ENCODE measurements at places on chromosomes 1 and 21.

DNA sequence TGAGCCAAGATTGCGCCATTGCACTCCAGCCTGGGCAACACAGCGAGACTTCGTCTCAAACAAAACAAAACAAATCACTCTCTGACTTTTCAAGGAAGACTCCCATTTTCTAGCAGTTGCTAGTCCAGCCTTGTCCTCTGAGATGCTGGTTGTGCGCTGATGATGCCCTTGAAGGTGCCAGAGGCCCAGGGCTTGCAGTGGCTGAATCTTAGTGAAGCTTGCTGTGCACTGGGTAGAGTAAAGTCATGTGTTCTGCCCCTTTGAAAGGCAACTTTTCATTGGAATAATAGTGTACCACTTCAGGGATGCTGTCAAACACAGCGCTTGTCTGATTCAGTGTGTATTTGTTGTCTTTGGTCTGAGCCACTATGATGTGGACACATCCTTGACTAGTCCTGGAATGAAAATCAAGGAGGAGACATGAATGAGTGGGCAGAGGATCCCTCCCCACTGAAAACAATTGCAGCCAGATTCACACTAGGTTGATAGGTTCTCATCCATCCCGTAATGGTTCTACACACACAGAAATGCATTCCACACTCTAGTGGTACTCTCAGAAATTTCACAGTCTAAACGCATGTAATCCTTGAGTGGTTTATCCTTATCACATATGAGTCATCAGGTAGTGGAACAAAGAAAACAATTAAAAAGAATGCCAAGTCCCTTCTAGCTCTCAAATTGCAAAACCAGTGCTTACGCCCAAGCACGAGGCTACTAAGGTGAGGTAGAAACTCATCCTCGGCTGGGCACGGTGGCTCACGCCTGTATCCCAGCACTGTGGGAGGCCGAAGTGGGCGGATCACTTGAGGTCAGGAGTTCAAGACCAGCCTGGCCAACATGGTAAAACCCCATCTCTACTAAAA lies 17.8 kb upstream of the TDRD10 start:
- DNase-seq = no peak

DNA sequence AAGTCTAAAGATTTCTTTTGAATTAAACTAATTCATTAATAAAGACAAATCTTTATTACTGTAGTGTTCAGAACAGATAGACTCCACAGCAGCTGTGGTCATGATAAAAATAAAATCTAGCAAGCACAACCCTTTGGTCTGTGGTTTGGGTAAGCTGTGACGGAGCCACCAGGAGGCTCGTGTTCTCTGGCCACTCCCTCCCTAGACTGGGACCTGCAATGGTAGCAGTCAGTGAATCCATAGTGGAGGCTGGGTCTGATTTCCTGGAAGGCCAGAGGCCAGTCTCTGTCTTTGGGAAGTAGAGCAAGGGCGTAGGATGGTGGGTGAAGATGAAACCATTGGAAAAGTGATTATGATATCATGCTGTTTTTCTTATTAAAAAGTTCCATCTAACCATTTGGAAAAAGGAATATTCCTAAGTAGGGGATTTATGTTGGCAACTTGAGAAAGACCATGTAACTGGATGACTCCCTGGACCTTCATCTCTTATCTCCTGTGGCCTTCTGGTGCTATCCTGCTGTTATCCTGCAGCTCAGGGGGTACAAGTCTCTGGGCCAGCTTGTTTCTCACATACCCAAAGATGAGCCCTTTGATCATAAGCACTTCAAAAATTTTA lies 39.0 kb downstream of the TENT5C start:
- DNase-seq = no peak

- no peak for DNase-seq
Measured at GRCh38 chr1:110163591-110163990, 13.3 kb downstream of the SLC6A17 start.

- DNase-seq = no peak
Measured at GRCh38 chr1:61742620-61743430, 545 bp downstream of the PATJ start.

DNA sequence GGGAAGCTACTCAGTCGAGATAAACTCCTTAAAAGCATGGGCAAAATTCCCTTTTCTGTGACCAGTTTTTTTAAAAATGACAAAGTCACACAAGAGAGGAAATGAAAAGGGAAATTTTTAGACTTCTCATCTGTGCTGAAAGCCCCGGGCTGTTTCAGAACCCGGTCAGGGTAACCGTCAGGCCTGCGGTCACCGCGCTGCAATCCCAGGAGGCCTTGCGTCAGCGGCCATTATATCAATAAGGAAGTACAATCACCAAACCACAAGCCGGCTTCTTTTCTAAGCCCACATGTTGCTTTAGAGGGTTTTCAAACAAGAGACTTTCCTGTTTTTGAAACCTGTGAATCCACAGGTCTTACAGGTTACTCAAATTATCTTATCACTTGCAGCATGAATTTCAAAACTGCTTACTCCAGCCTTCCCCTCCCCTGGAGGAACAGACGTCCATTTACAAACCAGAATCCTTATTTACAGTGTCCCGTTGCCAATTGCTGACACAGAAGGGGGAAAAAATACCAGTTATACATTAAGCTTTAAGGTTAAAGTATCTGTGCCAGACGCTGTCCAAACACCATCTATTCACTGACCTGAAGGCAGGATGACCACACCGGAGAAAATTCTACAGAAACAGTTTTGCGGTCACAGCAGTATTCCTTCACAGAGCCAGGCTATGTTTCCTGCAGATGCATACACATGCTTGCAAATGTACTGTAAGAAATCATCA lies 165.3 kb downstream of the TOMM20 start:
- no peak for DNase-seq

GRCh38 chr1:154379301-154379700 lies 25.8 kb upstream of the IL6R start:
- no peak for DNase-seq

- no peak for DNase-seq
Measured at GRCh38 chr21:39444421-39445180, 977 bp downstream of the LCA5L start.

- DNase-seq = no peak
Measured at GRCh38 chr1:213622365-213623063, 365.3 kb upstream of the PROX1 start.

DNA sequence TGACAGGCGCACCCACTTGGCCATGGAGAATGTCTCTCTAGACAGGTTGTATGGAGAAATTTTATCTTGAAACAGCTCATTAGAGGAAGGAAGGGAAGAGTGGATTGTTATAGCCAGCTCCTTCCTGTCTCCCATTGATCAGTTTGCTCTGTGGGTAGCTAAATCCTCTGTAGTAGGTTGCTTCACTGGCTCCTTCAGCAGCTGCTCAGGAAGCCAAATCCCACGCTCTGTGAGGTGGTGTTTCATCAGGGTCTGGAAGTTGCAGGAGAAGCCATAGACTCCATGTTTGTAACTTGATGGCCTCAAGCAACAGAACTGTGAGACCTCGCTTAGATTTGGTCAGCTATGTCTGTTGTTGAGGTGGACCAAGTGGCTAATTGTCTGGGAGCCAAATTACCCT lies 6.8 kb upstream of the NFYC start:
- no peak for DNase-seq

- DNase-seq = no peak
Measured at GRCh38 chr1:22428672-22429071, 23.0 kb upstream of the ZBTB40 start.

DNA sequence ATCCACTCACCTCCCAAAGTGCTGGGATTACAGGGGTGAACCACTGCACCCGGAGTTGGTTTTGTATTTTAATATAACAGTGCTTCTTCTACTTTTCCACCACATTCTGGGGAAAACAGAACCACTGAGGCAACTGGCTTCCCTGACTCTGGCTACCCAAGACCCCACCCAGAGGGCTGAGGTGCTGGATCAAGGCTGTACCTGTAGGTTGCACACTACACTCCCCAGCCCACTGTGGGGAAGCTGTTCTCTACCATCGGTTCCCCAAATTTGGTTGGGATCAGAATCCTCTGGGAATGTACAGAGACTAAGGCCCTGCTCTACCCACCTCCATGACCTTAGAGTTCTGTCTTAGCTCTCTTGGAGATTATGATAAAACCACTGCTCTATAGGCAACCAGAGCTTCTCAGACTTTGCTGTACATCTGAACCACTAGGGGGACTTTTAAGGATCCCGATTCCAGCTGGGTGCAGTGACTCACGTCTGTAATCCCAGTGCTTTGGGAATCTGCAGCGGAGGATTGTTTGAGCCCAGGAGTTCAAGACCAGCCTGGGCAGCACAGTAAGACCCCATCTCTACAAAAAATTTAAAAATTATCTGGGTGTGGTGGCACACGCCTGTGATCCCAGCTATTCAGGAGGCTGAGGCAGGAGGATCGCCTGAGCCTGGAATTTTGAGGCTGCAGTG lies 51.6 kb downstream of the GNG4 start:
- no peak for DNase-seq

DNA sequence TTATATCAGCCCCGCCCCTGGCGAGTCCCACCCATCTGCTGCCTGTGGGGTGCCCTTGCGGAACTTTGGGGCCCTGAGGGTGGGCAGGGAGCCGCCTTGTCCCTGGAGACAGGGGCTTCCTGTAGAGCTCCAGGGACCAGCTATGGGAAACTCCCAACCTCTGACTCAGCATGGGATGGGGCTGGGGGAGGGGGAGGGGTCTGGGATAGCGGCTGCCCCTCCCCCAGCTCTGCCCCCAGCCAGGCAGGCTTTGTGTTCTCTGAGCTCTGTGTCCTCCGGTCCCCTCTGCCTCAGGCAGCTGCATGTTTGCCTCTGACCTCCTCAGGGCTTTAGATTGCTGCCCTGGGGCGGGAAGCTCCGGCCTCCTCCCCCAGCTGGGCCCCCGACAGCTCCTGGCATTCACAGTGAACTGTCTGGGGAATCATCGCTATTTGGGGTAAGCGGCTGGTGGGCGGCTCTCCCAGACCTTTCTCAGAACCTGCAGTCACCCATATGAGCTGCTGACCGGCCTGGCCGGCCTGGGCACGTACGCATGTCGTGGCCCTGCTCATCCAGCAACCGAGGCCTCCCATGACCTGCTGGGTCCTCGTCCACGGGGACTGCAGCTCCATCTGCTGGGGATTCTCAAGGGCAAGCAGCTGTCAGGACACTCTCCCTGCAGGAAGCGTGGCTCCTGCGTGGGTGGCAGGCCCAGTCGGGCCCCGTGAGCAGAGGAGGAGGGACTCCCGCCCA lies 17.1 kb downstream of the ARHGEF16 start:
- DNase-seq = no peak

- DNase-seq = no peak
Measured at GRCh38 chr1:23546897-23547584, 12.3 kb downstream of the ID3 start.

- DNase-seq = no peak
Measured at GRCh38 chr1:89770391-89770790, 50.4 kb upstream of the LRRC8D start.

DNA sequence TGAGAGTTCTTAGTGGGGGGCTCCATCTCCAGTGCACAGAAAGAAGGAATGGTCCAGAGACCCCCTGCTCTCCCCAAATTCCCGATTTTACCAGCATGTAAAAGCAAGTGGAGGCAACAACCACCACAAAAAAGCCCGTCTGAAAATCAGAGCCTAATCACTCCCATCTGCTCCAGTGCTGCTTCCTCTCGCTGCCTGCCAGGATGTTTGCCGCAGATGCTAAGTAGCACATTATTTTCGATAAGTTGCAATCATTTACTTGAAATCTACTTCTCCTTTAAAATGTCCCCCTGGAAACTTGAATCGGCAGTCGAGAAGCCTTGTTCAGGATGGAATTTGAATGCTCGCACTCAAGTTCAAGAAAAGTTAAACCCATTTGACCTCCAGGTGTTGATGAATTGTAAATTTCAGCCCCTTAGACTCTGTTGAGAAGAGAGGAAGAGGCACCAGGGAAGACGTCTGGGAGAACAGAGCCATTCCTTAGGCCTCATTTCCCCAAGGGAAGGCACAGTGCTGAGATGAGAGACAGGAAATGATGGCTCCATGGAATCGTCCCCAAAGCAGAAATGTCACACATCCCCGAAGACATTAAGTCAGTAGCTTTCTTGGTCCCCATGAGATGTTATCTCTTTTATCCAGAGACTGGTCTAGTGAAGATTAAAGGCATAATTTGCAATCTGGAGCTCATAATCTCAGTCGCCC lies 221.3 kb downstream of the PBX1 start:
- DNase-seq = no peak

- no peak for DNase-seq
Measured at GRCh38 chr1:226738995-226739695, at the start of gene ITPKB. Gene ITPKB (minus strand): TSS chr1:226739282. CDS start chr1:226737458, 1,824 bp downstream.

- no peak for DNase-seq
Measured at GRCh38 chr1:19220991-19221390, 10.9 kb upstream of the UBR4 start.

GRCh38 chr1:153357076-153357852 lies 390 bp upstream of the S100A9 start:
- no peak for DNase-seq

DNA sequence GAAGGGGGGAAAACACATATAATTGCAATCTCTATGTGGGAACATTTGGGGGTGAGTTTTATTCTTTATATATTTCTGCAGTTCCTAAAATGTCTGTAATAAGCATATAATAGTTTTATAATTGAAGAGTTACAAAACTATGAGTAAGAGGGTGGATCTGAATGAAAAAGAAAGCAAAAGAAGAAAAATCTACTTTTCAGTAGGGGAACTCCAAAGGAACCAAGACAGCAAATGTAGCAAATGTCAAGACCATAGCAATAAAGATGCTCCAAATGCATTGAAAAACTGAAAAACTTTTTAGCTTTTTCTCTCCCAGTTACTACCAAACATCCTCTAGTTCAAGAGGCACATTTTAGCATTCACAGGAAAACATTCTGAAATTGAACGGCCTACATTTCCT lies 434.8 kb downstream of the LMO4 start:
- DNase-seq = no peak

DNA sequence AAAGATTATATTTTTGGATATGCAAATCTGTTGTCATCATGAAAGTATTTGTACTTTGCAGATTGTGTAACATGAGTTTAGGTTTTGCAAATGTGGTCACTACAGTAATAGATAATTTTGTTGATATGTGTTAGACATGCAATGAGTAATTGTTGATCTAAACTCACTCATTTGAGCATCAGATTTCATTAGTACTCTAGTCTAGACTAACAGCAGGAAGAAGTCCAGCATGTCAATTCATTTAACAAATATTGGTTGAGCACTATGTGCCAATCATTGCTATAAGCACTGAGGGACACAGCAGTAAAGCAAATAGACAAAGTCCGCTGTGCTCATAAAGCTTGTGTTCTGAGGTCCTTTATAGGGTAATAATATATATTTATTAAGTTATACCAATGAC lies 350.0 kb downstream of the USP25 start:
- no peak for DNase-seq

GRCh38 chr21:41641821-41642701 lies 124.8 kb downstream of the RIPK4 start:
- no peak for DNase-seq

DNA sequence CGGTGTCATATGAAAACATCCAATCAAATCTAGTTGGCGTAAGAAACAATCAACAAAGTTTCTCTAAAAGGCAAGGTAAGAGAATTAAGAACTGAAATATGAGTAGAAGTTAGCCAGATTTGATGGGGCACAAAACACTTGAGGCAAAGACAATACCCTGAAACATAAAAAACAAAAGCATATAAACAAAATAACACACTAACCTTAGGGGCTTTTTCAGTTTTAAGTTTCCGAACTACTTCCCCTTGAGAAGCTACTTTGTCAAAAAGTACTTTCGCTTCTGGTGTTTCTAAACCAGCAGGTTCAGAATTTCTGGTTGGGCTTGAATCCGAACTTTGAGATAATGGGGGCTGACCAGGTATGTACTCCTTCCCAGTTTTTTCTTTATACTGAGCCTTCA lies 57.9 kb downstream of the EPRS1 start:
- no peak for DNase-seq

GRCh38 chr1:115077984-115078330 lies 11.3 kb downstream of the TSPAN2 start:
- DNase-seq = no peak

GRCh38 chr1:81221564-81221963 lies 579.2 kb upstream of the ADGRL2 start:
- no peak for DNase-seq
